Adrenal gland (tissue), 19 donors: ENCODE measurements at places on chromosomes 16 and 17.

GRCh38 chr16:86227801-86228200 lies 282.5 kb upstream of the FOXF1 start:
- DNase-seq = no peak

GRCh38 chr17:39235555-39236449 lies 10.1 kb upstream of the STAC2 start:
- peak; percentile 47 for DNase-seq

DNA sequence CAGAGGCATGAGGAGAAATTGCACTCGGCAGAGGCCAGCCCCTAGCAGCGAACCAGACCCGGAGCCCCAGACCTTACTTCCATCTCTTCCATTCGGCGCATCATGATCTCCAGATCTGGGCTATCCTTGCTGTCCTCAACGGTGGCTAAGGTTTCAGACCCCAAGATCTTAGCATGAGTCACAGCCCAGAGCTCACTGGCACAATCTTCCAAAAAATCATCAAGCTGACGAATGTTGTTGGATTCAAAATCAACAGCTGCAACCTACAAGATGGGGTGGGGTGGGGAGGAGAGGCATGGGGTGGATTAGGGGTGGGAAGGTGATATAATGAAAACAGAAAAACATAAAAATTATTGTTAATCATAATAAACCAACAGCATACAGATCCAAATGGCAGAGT lies 39.7 kb upstream of the PITPNM3 start:
- DNase-seq = peak; percentile 33

DNA sequence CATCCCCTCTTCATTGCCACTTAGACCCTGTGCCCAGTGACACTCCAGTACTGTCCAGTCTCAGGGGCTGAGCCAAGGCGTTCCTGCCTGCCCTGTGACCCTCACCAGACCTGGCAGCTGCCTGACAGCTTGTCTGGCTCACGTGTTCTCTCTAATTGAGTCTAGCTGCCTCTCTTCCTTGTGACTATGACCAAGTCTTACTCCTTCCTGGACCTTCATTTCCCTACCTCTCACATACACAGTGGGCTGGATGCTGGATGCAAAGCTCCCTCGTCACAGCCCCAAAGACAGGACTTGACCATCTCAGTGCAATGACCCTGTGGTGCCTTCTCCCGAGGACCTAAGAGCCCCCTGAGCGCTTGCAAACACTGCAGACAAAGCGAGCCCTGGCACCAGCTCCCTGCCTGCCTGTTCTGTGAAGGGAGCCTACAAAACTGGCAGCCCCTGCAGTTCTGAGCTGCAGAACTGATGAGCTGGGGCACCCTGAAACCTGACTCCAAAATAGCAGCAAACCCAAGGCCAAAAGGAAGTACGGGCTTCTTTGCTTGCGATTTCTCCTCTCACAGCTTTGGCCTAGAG lies 1.7 kb downstream of the DEXI start:
- no peak for DNase-seq

GRCh38 chr16:49058382-49058781 lies 223.3 kb downstream of the CBLN1 start:
- no peak for DNase-seq
